IMR-90 (cell line): ENCODE measurements at places on chromosomes 5 and 9. TPM values are rescaled to one million over a fixed set of nuclear protein-coding genes. Genes with fewer than 3 reads are reported as not detected.
A peak's percentile ranks its signal among the peaks of the same experiment; 100 is the strongest.

- H3K27me3 ChIP-seq: no peaks in the 10 kb centered on the region
- no peak overlapping the region for H3K4me3 ChIP-seq
- no peaks in the 10 kb centered on the region for H3K4me1 ChIP-seq
- DNase-seq: peak; percentile 21
- no peak overlapping the region for H3K27ac ChIP-seq
Observed at GRCh38 chr5:107218457-107219193, 452.1 kb downstream of the EFNA5 start.

- no peaks in the 10 kb centered on the region for H3K4me1 ChIP-seq
- no peak overlapping the region for H3K27ac ChIP-seq
- DNase-seq: no peak
- H3K36me3 ChIP-seq: no peaks in the 10 kb centered on the region
Observed at GRCh38 chr5:44441460-44441859, 52.2 kb upstream of the FGF10 start.

SLC45A2 gene
- total RNA-seq: not detected in 2 replicates

GRCh38 chr5:177131352-177132135, 2.0 kb upstream of the NSD1 start:
- DNase-seq: no peak
- H3K4me1 ChIP-seq: peaks cover 20% of the 10 kb centered on the region
- H3K27me3 ChIP-seq: no peaks in the 10 kb centered on the region
- no peak overlapping the region for H3K4me3 ChIP-seq
- peaks cover 10% of the 10 kb centered on the region for H3K36me3 ChIP-seq

TLE1 gene
- 36.0 and 40.3 TPM in 2 replicates for total RNA-seq

DNA sequence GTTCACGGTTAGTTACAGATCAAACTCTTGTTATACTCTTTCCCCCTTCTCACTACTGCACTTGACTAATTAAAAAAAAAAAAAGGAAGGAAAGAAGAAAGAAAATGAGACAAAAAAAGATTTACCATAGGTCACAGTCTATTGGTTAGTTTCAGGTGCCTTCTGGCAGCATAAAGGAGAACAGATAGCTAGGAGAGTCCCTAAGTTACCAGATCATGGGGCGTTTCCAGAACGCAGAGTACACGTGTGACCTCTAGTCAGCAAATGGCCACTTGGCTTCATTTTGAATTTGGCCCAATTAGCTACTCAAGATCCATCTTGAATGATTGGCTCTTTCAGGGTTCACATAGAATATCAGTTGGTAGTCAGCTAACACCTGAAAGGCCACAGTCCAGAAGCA, 20.3 kb upstream of the TMEM171 start:
- no peak overlapping the region for H3K27ac ChIP-seq
- no peak for DNase-seq
- no peaks in the 10 kb centered on the region for H3K27me3 ChIP-seq

GRCh38 chr9:70020991-70021571, 22.6 kb upstream of the MAMDC2 start:
- no peak overlapping the region for H3K4me3 ChIP-seq
- no peaks in the 10 kb centered on the region for H3K36me3 ChIP-seq
- H3K27ac ChIP-seq: 0 out of 2 replicates have a peak overlapping the region, but pooled peaks have one; percentile 18
- DNase-seq: peak; percentile 97
- H3K4me1 ChIP-seq: peaks cover 5% of the 10 kb centered on the region
- no peaks in the 10 kb centered on the region for H3K27me3 ChIP-seq

DNA sequence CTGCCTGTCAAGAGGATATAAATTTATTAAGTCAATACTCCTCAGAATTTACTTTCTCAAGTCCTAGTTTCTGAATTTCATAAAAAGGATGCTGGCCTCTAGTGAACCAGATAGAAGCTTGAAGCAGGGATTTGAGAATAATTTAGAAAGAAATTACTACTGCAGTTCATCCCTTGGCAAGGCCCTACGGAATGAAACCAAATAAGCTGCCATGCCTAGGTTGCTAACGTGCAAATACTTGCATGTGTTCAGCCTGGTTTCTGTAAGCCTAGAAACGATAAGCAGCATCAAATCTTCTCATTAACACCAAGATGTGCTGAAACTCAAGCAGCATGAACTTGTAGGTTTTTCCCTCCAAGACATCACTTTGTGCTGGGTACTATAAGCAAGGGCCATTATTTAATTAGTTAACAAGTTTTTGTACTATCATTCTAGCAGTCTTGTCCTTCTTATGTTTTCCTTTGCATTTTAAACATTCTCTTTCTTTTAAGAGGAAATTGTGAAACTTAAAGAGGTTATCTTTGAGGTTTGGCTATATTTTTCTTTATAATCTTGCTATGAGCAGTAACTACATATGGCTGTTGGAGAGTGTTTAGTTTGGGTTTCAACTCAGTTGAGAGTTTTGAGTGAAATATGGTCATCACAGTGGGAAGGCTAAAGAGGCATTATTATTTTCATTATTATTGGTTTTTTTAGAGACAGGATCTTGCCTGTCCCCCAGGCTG, 71.8 kb downstream of the ADAMTSL1 start:
- DNase-seq: no peak
- no peaks in the 10 kb centered on the region for H3K27me3 ChIP-seq
